Liver (tissue), 10 donors: ENCODE measurements at places on chromosomes 2 and 18. TPM values are rescaled to one million over a fixed set of nuclear protein-coding genes. Genes with fewer than 3 reads are reported as not detected.
A peak's percentile ranks its signal among the peaks of the same experiment; 100 is the strongest.

GRCh38 chr2:221818616-221819320 is 246.7 kb upstream of the EPHA4 start:
- no peak for DNase-seq

- DNase-seq = no peak
Observed at GRCh38 chr18:79065802-79066201, 3.4 kb upstream of the ATP9B start.

- DNase-seq = no peak
Observed at GRCh38 chr2:111973701-111974100, 75.3 kb downstream of the MERTK start.

GRCh38 chr2:221529177-221529942 is 42.7 kb downstream of the EPHA4 start:
- DNase-seq = no peak

The XDH gene
- 7.3 TPM for total RNA-seq

The TUBB8B gene
- not detected for total RNA-seq

The ATP8B1 gene
- total RNA-seq = 3.9 TPM

- peak; percentile 24 for DNase-seq
Observed at GRCh38 chr2:10489842-10490555, 41.9 kb upstream of the ODC1 start.

The REG3G gene
- total RNA-seq = not detected

GRCh38 chr2:102435741-102436140 is 12.8 kb downstream of the IL18RAP start:
- no peak for DNase-seq

GRCh38 chr2:135349941-135350340 is 181.1 kb downstream of the ZRANB3 start:
- no peak for DNase-seq

DNA sequence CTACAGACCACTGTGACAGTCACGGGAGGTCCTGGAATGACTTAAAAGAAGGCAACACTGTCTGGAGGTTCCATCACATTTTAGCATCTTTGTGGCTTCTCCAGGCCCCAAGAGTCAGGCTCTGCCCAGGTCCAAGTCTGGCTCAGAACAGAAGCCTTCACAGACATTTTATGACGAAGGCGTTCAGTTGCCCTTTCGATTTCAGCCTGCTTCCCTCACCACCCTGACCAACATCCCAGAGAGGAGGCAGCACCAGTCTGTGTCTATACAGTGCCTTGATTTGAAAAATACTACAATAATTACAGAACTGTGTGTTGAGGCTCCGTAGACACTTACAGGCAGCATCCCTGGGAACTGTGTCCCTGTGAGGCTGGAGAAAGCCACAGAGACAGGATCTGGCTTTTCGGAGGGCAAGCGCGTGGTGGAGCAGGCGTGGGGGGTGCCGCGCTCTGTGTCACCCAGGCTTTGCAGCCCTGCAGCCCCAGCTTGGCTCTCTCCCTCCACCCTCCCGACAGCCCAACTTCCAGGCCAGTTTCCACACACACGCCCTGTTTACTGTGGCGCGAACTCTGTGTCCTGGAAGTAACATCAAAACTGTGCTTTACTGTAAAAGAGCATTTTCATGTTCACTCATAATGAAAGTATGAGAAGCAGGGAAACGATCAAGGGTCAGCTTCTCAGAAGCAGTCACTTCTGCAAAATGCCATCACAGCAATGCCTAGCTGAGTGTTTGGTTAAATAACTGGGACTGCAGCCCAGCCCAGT is 153.5 kb upstream of the ALKAL2 start:
- DNase-seq = no peak

The BMP10 gene
- total RNA-seq = 8.0 TPM

DNA sequence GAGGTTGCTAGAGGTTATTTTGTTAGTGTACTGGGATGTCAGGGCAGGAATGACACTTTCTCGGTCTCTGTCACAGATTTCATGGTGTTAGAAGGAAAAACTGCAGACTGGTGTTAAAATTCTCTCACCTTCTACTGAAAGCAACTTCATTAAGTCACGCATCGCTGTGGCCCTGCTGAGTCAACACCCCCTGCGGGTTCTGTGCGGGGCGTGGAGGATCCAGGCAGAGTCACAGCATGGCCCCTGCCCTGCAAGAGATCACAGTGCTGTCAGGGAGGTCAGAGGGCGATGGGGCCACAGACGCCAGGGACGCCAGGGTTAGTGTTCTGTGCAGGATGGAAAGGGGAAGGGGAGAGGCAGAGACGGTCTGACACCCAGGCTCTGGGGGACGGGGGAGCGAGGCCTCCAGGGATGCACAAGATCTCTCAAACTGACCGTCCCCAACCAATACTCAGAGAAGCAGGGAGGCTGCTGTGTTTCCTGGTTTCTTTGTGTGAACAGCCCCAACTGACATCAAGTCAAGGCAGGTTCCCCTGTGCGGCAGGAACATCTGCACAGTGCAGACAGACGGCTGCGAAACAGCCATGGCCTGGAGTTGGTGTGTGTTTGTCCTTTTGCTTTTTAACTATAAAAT is 354.9 kb upstream of the SALL3 start:
- DNase-seq = no peak

- no peak for DNase-seq
Observed at GRCh38 chr2:109186656-109187250, 57.7 kb downstream of the SH3RF3 start.

- no peak for DNase-seq
Observed at GRCh38 chr2:171587567-171587966, 65.3 kb downstream of the CYBRD1 start.

GRCh38 chr2:59195851-59196250 is 954.7 kb upstream of the FANCL start:
- DNase-seq = no peak

The GPR35 gene
- 2.4 TPM for total RNA-seq

DNA sequence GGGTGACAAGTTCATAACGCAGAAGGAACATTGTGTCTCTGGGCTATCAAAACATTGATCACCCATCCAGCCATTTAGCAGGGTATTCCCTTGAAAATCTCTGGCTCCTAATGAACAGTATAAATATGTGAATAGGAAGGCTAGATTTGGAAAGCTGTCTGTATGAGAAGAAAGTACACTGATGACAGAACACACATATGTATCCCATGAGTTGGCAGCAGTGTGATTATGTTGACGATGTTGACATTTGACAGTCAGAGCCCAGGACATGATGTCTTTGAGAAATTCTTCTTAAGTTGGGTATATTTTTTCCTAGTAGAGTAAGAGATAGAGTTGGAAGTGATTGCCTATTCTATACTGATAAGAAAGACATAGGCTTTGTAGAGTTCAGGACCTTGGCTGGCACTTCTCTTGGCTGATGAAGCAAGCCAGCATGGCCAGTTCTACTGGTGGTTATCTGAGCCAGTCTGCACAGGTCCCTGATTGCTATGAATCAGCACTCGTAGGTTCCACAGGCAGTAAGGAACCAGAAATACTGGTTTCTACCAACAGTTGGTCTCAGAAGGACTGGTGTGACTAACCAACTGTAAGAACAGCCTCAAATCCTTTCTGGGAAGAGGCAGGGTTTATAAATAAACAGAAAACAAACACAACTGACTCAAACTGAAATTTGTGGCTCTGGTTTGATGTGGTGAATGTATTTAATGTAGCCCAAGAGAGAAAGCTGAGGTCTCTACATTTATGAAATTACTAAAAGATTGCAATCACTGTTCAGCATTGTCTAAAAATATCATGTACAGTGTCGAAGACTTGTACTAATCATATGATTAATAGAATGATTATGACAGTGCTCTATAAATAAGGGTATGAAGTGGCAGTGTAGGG is 43.9 kb upstream of the RAPH1 start:
- DNase-seq = no peak

The CCL20 gene
- 5.9 TPM for total RNA-seq

- no peak for DNase-seq
Observed at GRCh38 chr2:189116087-189116486, 63.5 kb downstream of the COL5A2 start.

GRCh38 chr2:236956031-236956618 is 129.6 kb upstream of the COPS8 start:
- no peak for DNase-seq

The DSEL gene
- 4.9 TPM for total RNA-seq

The M1AP gene
- total RNA-seq = under 0.01 TPM

DNA sequence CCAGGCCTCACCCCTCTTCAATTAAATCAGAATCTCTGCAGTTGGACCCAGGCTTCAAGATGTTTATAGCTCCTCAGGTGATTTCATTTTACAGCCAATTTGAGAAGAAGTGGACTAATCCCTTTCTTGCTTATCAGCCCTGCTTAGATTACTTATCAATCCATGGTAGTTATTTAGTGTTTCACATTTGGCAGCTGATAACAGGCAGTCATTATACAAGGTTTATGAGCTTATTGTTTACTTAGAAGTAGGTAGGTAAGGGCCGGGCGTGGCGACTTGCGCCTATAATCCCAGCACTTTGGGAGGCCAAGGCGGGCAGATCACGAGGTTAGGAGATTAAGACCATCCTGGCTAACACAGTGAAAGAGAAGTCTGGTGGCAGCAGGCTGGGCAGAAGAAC is 237.5 kb downstream of the CTNNA2 start:
- DNase-seq = no peak

- no peak for DNase-seq
Observed at GRCh38 chr2:41886757-41887156, 161.1 kb upstream of the PKDCC start.

- no peak for DNase-seq
Observed at GRCh38 chr18:35521133-35521532, 23.4 kb upstream of the INO80C start.

DNA sequence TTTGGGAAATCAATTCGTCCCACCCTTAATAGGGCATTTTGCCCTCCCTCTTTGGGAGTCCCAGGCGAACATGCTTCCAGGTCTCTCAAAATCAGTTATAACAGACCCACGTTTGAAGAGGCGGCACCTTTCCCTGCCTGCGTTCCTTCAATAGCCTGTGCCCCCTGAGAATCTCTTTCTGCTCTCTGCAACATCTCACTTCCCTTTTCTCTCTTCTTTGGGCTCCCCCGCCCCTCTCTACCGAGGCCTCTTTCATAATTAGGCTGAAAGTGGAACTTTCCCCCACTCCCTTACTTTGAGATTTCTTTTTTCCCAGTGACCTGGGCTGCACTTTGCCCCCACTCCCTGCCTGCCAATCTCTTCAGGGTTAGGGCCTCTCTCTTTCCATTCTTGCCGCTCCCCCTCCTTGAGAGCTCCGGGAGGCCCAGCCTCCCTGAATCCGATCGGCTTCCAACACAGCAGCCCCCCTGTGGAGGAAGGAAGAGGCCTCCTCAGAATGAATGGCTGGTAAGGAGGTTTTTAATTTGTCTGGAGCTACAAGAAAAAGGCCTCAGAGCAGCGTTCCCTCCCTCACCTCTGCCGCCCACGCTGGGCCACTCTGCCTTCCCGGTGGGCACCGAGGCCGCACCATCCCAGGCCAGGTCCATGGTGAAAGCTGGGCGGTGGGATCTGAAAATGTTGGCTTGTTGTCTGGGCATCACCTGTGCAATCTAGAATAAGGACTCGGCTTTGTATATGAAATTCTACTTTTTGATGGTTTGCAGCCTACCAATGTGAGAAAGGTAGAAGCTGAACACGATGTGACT is 162.6 kb upstream of the SIX3 start:
- DNase-seq = no peak

- no peak for DNase-seq
Observed at GRCh38 chr18:48986851-48987761, 36.3 kb upstream of the SMAD7 start.

DNA sequence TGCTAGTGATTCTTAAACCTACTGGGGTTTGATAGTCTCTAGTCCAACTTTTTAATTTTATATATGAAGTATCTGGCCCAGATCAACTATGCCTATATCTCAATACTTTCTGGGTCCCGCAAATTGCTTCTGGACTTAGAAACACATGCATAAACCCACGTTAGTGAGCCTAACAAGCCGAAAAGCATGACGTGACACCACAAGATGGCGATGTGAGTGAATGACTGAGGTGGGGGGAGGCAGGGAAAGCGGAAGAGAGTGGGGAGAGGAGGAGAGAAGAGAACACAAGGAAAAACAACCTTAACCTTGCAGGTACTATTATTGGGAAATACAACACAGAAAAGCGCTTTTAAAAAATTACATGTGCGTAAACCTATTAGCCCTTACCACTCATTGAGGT is 13.8 kb downstream of the PDIA6 start:
- DNase-seq = no peak

DNA sequence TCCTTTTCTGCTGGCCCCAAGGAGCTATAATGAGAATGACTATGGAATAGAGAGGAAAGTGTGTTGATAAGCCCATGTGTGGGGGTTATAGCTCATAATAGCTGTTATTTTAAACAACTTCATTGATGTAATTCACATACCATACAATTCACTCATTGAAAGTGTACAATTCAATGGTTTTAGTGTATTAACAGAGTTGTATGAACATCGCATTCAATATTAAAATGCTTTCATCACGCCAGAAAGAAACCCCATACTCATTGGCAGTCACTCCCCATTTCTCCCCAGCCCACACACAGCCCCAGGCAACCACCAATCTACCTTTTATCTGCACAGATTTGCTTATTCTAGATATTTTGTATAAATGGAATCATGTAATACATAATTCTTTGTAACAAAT is 139.6 kb upstream of the CYP1B1 start:
- DNase-seq = no peak

- no peak for DNase-seq
Observed at GRCh38 chr2:70145851-70146739, 44.7 kb downstream of the C2orf42 start.

- no peak for DNase-seq
Observed at GRCh38 chr2:6831229-6831628, 34.5 kb downstream of the CMPK2 start.

- DNase-seq = no peak
Observed at GRCh38 chr2:75680402-75680801, 30.3 kb downstream of the GCFC2 start.

- no peak for DNase-seq
Observed at GRCh38 chr2:29201979-29202378, 86.8 kb downstream of the CLIP4 start.

DNA sequence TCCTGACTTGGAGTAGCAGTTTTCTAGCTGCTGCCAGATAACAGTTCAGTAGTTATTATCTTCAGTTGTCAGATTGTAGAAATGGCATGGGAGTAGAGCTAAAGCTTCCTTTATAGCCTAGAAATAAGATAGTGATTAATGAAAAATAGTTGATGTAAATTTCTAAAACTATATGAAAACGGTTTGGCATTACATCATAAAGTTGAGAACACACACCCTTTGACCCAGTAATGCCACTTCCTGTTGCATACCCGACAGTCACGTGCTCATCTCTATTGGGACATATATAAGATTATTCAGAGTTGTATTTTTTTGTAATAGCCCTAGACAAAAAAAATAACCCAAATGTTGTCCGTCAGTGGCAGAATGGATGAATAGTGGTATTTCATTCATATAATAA is 39.4 kb upstream of the ASB1 start:
- no peak for DNase-seq

The ZC3H6 gene
- total RNA-seq = 3.7 TPM

DNA sequence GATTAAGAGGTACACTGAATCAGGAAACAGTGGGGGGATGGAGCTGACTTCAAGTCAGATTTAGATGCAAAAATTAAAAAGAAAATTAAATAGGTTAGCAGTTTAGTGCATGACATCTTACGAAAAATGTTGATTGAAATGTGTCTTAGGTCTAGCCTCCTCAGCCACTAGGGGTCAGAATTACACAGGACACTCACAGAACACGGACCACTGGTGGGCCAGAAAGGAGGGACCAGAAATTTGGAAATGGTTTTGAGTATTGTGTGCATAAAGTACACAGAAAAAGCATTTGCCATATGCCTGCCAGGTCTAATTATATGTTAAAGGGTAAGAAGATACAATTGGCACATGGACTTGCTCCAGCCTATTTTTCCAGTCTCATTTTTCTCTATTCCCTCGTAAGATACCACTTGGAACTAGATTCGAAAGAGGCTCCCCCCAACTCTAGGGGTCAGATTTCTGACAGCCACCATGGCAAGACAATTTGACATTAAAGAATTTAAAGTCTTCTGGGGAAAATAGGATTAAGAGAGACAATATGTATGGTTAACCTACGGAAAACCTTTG is 550.2 kb upstream of the SETBP1 start:
- DNase-seq = no peak

The FOXI3 gene
- total RNA-seq = not detected
